ENCODE measurements at places on chromosomes 11 and 22.
A peak's percentile ranks its signal among the peaks of the same experiment; 100 is the strongest.

DNA sequence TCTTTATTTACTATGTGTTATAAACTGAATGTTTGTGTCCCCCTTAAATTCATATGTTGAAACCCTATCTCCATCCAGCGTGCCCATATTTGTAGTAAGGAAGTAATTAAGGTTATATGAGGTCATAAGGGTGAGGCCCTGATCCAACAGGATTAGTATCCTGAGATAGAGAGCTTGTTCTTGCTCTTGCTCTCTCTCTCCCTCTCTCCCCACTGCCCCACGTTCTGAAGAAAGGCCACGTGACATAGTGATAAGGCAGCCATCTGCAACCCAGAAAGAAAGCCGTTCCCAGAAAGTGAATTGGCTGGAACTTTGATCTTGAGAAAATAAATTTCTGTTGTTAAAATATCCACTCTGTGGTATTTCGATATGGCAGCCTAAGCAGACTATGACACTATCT lies 212.5 kb downstream of the SWAP70 start:
- DNase-seq: no peak

DNA sequence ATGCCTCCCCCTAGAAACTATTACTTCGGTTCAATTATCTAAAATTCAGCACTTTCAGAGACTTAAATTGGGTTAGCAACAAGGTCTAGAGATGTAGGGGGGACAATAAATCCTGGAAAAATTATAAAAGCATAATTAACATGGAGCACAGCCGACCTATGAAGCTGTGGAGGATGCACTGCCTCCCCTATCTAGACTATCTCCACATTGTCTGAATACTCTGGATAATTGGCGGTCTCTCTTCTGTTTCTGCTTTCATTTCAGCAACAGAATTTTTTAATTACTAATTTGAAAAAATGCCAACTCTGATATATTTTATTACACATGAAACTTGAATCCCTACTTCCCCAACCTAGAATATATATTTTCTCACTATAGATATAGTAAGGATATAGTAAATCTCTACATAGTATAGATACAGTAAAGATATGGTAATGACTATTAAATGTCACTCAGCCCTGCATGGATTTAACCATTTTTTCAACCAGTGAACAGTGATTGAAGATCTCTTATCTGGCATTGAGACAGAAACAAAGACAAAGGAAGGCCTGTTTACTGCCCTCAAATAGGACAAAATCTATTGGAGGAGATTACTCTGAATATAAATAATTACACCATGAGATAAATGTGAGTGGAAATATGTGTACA lies 157.6 kb downstream of the BLID start:
- DNase-seq: no peak

- peak; percentile 67 for DNase-seq
Observed at GRCh38 chr11:73376803-73377629, 817 bp downstream of the RELT start.

DNA sequence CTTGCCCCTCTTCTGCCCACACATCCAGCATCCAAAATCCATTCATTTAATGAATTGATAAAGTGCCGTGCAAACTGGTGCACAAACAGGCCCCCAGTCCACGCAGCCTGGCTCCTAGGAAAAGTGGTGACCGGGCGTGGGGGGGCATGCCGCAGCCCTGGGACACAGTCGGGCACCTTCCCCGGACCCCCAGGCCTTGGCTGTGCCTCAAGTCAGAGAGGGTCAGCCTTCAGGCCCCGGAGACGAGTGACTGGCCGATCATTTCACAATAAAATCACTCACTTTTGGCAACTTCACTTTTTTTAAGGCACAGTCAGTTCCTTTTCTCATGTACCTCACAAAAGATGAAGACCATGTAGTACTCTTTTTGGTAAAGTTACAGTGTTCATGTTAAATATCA lies 8.0 kb downstream of the CDPF1 start:
- no peak for DNase-seq

GRCh38 chr11:73226297-73227006 lies 8.4 kb downstream of the P2RY2 start:
- DNase-seq: no peak

DNA sequence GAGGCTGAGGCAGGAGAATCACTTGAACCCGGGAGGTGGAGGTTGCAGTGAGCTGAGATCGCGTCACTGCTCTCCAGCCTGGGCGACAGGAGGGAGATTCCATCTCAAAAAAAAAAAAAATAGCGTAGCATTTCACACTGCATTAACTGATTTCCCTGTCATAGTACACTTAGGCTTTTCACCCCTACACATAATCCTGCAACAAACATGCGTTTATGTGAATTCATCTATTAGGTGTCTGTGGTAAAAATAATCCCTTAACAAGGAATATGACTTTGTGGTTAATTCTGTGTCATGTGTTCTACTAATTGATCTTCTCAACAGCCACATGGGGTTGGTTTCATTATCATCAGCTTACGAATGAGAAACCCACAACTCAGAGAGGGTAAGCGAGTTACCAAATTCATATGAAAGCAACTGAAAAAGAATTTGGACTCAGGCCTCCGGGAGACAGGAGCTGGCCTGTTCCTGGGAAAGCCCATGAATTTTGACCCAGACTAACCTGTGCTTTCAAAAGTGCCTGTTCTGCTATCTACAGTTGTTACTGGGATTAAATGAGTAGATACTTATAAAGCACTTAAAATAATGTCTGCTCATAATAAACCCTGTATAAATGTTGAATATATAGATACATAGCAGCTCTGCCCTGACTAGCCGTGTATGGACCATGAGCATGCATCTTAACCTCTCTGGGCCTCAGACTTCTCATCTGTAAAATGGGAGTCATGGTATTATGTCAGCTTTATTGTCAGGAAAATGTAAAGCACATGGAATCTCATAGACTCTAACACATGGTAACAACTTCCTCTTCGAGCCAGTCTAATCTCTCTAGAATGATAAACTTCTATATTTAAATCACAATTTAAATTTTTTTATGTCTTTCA lies 36.6 kb downstream of the KCNJ1 start:
- DNase-seq: no peak

DNA sequence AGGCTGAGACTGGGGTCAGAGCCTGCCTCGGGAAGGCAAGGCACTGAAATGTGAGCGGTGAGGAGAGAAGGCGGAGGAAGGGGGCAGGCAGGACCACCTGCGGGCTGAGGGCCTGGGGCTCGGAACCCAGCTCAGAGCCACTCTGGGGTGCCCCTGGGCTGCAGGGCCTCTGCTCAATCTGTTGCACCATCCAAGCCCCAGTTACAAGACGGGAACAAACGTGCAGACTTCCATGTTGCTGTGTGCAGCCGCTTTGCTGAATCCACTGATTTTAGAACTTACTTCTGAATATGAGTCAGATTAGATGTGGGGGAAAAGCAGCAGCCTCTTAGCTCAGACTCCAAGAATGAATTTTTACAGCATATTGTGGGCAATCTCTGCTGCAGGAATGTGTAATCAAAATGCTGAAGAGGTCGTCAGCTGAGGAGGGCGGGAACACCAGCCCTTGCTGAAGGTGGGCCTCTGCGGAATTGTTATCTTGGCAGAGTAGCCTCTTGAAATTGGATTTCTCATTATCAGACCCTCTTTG lies 21.6 kb downstream of the PARVG start:
- DNase-seq: no peak

DNA sequence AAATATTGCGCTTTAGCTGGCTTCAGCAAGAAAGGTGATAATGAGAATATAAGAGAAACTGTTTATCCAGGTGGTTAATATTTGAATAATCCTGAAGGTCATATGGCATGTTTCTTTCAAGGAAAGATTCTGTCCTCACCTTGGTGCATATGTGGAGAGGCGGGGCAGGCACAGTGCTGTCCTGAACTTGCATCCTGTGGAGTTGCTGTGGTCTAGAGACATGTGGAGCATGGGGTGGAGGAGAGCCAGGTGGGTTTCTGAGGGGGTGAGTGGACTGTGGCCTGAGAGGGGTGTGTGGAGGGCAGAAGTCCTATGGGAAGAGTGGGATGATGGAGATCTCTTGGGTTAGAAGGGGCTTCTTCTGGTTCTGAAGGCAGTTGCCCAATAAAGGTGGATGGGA lies 65.5 kb downstream of the GRIK4 start:
- no peak for DNase-seq

GRCh38 chr11:57900320-57900719 lies 123.4 kb upstream of the OR9Q1 start:
- no peak for DNase-seq

DNA sequence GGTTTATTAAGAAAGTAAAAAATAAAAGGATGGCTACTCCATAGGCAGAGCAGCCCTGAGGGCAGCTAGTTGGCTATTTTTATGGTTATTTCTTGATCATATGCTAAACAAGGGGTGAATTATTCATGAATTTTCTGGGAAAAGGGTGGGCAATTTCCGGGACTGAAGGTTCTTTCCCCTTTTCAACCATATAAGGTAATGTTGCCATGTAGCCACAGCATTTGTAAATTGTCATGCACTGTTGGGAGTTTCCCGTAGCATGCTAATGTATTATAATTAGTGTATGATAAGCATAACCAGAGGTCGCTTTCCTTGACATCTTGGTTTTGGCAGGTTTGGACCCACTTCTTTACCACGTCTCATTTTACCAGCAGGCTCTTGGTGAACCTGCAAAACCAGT lies 610.4 kb upstream of the B3GAT1 start:
- DNase-seq: no peak

DNA sequence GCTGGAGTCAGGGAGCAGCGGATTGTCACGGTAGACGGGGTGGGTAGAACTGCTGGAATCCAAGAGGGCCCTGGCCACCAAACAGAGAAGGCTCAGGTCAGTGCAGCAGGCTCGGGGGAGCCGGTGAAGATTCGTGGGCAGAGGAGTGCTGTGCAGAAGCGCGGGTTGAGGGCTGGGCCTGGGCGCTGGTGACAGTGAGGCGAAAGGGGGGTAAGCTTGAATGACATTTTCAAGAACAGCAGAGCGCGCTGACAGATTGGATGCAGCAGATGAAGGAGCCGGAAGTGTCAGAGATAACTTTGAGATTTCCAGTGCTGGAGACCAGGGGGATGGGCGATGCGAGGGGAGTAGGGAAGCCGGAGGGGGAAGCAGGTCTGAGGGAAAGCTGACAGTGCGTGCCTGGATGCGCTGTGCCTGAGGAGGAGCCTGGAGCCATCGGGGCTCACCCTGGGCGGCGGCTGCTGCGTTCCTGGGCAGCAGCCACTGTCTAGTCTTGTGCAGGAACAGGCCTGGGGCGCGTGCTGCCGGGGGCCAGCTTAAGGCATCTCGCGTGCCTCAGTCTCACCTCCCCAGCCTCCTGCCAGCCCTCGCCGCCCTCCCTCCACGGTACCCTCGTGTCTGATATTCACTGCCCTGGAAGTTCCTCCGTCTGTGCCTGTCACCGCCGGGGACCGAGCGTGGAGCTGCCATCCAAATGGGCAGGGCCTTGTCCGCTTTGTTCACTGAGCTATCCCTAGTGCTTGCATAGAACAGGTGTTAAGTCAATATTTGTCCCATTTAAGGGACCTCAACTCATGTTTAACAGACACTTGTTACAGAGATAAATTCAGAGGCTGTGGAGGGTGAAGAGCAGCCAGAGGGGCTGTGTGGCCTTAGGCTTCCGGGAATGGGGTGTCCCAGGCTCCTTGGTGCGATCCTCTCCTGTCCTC lies 5.2 kb downstream of the GRIK4 start:
- DNase-seq: no peak

DNA sequence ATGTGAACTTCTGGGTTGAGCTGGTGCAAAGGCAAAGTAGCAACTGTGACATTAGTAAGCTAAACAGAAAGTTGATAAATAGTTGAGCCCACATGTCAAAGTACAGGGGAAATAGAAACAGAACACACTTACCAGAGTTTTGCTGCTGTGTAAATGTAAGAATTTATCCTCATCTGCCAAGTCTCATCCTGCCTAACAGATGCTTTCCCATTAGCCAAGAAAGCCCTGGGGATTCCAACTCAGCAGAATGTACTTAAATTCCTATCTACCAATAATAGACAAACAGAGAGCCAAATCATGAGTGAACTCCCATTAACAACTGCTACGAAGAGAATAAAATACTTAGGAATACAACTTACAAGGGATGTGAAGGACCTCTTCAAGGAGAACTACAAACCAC lies 7.3 kb upstream of the OR51A2 start:
- no peak for DNase-seq

DNA sequence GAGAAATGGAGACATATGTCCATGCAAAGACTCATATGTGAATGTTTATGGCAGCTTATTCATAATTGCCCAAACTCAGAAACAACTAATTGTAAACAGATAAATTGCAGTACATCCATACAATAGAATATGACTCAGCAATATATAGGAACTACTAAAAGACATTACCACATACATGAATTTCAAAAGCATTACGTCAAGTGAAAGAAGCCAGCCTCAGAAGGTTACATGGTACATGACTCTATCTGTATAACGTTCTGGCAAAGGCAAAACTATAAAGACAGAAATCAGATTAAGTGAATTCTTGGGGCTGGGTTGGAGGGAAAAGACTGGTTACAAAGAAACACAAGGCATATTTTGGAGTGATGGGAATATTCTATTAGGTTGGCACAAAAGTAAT lies 7.2 kb downstream of the KCTD21 start:
- DNase-seq: no peak

GRCh38 chr11:64694821-64695365 lies 28.1 kb downstream of the NRXN2 start:
- DNase-seq: no peak

- DNase-seq: no peak
Observed at GRCh38 chr11:30244265-30244664, 13.5 kb downstream of the FSHB start.

DNA sequence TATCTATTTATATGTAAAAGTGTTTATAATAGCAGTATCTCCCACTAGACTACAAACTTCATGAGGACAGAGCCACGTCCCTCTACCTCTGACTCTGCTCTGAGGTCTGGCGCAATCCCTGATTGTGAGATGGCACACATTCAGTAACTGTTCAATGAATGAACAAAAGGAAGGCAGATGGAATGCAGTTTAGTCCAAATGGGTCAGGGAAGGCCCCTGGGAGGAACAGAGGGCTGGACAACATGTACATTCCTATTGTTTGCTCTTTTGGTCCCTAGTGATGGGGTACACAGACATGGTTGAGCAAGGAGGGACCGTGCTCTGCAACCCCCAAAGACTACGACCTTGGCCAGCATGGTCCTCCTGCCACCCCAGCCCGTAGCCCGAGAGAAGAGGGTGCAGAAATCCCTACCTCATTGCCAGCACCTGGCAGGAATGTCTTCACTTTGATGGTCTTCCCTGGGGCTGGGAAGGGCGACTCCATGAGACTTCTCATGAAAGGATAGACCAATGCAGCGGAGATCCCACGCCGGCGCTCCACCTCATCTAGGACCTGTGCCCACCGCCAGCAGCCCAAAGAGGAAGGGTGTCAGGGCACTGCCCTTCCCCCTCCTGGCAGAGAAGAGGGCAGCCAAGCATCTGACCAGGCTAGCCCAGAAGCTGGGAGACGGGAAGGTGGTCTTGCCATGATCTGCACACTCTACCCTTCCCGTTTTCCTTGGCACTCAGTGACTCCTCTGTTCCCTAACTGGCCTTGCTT lies 24.3 kb downstream of the RPL27A start:
- DNase-seq: no peak
